ENCODE measurements at places on chromosomes 5 and 9.

DNA sequence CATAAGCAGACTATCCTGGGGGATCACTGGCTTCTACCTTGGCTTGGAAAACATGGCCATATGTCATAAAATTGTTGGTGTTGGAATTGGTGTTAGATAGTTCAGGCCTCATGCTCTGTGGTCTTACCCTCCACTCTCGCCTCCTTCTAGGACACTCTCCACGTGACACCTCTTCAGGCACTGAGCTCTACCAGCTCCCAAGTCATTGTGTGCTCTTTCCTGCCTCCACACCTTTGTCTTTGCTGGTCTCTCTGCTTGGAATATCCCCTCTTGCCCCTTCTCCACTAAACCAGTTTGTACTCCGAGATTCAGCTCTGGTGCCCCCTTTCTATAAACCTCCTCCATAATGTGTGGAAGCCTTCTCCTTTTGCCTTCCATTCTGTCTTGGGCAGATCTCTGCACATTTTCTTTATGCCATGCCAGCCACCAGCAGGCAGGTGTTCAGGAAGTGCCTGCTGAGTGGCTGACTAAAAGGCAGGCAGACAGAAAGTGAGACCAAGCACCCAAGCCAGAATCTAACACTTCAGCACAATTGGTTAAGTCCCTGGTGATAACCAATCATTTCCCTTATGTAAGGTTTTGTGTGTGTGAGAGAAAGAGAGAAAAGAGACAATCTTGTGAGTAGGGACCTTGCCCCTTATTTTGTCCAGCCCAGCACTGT, 37.7 kb downstream of the SAR1B start:
- DNase-seq, result no peak

GRCh38 chr5:27216367-27216950, 178.1 kb upstream of the CDH9 start:
- DNase-seq, result no peak

GRCh38 chr9:93080406-93080805, 15.6 kb upstream of the CARD19 start:
- no peak for DNase-seq

GRCh38 chr5:153490118-153491037, at the start of gene GRIA1:
Gene GRIA1 (plus strand): TSS chr5:153490670.
- DNase-seq, result no peak

- DNase-seq, result no peak
Observed at GRCh38 chr9:37449862-37450632, 15.2 kb downstream of the ZBTB5 start.

DNA sequence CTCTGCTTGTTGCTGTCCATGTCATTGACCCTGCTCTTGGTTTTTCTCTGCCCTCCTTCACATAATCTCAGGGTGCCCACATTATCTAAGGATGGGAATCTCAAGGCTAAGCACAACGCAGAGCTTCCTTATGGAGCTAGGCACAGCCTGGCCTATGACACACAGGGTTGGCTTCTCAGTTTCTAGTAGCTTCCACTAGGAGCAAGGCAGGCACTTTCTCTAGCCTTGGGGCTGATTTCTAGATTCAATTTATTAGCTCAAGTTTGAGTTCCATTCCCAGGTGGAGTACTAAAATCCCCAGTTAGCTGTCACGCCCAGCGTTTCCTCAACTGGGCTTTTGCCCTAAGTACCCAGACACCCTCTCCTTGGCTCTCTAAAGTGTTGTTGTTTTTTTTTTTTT, 12.4 kb downstream of the IL4 start:
- DNase-seq, result no peak

DNA sequence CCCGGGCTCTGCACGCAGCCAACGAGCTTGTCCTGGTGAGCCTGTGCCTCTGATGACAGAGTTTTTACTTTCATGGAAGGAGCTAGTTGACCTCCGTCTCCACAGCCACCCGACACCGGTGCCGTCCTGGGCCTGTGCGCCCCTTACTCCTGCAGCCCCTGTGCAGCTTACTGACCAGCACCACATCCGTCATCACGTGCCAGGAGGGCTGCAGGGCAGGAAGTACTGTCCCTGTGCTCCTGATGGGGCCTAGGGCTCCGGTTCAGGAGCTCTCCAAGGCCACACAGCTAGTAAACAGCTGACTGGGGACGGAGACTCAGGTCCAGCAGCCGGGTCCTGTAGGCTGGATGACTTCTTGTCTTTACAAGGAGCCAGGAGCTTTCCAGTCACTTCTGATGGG, 10.2 kb downstream of the STKLD1 start:
- DNase-seq, result no peak

DNA sequence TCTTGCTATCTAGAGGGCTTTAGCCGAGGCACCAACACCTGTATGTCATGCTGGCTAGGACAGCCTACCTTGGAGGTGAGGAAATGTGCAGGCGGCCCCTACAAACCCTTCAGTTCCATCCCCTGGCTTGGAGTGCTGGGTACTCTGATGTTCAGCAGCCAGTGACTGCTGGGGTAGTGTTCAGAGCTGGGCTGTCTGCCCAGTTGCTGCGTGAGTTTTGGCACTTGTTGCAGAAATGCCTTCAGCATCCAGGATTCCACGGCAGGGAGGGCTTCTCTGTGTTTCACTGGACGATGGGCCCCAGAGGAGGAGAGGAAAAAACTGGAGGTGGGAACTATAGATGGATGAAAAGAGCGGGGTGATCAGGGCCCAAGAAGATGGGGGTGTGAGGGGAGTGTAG, 10.4 kb downstream of the SWI5 start:
- no peak for DNase-seq

DNA sequence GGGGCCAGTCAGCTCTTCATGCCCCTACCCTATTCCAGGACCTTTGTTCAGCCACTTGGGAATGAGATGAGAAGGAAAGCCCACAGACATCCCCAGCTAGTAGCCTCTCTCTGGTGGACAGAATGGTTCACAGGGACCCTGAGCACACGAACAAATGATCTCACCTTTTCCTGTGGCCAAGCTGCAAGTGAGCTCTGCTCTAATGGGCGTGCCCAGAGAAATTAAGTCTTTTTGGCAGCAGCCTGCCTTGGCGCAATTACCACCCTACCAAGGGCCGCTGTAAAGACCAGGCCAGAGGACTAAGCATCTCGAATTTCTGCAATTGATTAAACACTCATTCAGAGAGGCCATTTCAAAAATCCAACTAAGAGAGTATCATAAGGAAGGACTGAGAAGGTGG, 56.0 kb downstream of the WHRN start:
- no peak for DNase-seq

- DNase-seq, result no peak
Observed at GRCh38 chr5:10625700-10626472, 62.0 kb downstream of the ANKRD33B start.

DNA sequence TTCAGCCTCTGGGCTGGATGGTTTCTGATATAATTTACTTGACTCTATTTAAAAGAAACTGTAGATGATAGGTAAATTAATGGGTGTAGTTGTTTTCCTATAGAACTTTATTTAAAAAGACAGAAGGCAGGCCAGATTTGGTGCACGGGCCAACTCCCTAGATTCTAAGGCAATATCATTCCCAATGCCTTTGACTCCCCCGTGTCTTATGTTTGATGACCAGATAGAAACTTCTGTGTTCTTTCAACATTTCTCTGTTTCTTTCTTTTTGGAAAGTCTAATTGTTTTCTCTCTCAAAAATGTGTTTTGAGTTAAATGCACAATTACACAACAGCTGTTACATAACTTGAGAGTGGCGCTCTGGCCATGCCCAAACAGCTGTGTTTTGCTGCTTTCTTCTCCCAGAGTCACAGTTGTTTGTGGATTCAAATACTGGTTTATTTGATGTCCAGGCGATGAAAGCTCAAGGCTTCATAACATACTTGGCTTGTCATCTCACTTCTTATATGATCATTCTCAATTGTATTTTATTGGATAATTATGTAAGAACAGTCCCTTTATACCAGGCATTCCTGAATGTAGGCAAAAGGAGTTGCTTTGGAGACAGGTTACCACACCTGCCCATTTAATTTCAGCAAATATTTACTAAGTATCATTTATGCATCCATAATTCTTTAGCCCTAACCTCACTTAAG, 1.7 kb upstream of the ALDH1A1 start:
- DNase-seq, result no peak

GRCh38 chr5:147913786-147914185, 7.4 kb upstream of the C5orf46 start:
- DNase-seq, result no peak

GRCh38 chr5:93327605-93328004, 253.4 kb downstream of the NR2F1-AS1 start:
- no peak for DNase-seq

Measured in CD4-positive, alpha-beta T cell treated with Interleukin-21 for 1 hour (primary cell).